Posterior vena cava (tissue), 2 donors: ENCODE measurements at places on chromosomes 11 and 22.

- no peak for DNase-seq
Measured at GRCh38 chr11:65589444-65590239, 6.0 kb downstream of the KCNK7 start.

DNA sequence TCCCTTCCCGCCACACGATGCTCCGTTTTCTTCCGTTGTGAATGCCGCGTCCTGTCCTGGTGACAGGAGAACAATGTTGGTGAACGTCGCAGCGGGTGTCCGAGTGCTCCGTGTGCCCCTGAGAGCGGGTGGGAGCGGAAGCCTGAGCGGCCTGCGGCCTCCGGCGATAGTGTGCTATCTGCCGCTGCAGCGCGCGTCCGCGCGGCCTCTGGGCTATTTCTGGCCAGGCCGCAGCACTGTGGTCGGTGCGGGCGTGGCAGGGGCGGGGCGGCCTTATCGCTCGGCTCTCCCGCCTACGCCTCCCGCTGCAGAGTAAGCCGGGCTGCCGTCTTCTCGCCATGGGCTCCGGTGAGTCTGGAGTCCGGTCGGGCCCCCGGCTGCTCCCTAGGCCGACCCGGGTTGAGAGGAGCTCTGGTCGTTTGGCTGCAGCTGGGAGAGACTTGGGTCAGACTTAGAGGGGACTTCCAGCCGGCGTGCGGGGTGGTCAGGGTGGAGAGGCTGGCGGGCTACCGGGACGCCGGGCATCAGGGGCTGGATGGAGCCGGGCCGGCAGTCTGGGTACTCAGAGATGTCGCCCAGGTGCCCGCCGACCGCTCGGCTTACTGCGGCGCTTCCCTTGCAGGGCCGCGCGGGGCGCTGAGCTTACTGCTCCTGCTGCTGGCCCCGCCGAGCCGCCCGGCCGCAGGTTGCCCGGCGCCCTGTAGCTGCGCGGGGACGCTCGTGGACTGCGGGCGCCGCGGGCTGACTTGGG, at the start of gene GP1BB:
Gene GP1BB, plus strand, starts transcription at position 308 of the 751 bp plus-strand sequence. Its CDS starts 31 bp downstream, at position 339.
- DNase-seq: no peak

DNA sequence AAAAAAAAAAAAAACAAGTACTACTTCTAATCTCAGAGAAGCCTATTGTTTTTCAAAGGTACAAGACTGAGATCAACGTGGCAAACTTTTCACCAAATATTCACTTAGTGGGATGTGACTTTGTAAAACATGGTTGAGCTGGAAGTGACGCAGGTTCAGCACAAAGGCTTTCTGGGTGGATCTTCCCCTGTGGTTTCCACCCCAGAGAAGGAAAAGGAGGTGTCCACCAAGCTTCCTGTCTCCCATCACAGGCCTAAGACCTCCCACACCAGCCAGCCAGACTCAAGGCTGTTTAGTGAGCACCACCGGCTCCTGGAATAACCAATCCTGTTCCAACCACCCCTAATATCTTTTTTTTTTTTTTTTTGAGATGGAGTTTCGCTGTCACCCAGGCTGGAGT, 5.7 kb downstream of the TMEM184B start:
- DNase-seq: no peak

GRCh38 chr11:353179-353873, 16.0 kb upstream of the B4GALNT4 start:
- DNase-seq: peak; percentile 94

DNA sequence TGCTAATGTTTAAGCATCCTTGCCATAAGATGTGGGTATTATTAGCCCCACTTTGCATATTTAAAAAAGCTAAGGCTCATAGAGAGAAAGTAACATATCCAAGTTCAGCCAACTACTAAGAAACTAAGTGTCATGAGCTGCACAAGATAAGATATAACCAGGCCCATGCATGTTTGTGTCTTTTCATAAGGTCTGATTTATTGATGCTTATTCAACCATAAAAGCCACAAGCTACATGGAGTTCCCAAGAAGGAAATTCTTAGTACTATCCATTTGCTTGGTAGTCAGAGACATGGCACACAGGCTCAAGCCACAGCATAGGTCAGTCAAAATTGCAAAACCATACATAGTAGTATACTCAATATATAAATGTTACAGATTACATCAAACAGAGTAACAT, 488.5 kb downstream of the SOX6 start:
- no peak for DNase-seq
